Heart left ventricle (tissue), 16 donors: ENCODE measurements at places on chromosomes 11 and 22. TPM values are rescaled to one million over a fixed set of nuclear protein-coding genes. Genes with fewer than 3 reads are reported as not detected.

- no peak for DNase-seq
Measured at GRCh38 chr11:70085815-70086769, 8.0 kb downstream of the ANO1 start.

C11orf52 gene
- 1.9 TPM for total RNA-seq

GRCh38 chr11:117819096-117820040 is 5.2 kb downstream of the FXYD2 start:
- DNase-seq: peak; percentile 67

OR52B2 gene
- not detected for total RNA-seq

PLCB3 gene
- total RNA-seq: 8.3 TPM

DNA sequence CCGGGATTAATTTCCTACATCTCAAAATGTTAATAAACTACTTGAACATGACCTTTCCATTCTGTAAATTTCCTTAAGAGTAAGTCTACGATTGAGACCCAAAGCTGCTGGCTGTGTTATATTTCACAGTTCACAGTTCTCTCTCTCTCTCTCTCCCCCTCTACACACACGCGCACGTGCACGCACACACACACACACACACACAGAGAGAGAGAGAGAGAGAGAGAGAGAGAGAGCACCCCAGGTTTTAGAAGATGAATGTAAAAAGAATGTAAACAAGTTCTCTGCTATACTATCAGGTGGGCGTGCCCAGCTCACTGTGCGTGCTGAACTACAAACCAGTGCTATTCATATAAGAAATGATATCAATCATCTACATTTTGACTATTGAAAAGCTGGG is 3.3 kb downstream of the BDNF start:
- DNase-seq: no peak

STK33 gene
- total RNA-seq: 18.0 TPM

DNA sequence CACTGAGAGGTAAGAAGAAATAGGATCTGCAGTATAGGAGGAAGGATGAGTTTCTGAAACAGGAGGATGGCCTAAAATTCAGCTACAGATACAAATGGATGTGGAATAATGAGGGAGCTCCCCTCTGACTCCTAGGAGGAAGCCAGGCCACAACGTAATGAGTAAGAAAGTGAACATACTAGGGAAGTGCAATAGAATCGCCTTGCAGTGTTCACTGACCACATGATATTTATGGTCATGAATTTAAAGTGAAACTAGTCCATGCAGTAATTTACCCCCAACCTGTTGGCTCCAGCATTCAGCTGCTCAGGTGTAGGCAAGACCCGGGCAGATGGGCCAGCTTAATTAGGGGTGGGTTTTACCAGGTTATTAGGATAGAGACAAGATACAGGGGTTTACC is 101.7 kb downstream of the DEUP1 start:
- no peak for DNase-seq

MYRF gene
- 0.25 TPM for total RNA-seq

DNA sequence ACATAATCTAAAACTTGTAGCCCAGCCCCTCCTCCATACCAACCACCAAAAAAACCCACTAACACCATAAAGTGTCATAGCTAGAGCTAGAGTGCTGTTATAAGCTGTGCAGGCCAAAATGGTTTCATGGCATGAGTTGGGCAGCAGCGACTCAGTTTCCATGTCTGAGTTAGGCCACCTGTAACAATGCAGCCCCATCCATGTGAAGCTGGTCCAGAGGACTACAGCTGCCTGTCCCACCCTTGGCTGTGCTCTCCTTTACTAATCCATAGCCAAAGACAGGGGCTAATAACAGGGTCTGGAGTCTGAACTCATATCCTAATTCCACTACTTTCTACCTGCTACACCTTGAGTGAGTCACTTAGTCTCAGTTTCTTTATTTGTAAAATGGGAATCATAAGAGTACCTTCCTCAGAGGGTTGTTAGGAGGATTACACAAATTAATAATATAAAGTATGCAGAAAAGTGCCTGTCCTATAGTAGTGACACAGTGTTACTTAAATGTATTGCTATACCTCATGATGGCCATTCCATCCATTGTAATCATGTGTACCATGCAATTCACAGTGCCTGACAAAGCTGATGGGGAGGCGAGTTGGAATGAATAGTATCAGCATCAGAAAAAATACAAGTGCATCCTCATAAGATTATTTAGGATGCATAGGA is 20.6 kb downstream of the KCNQ1OT1 start:
- no peak for DNase-seq

DNA sequence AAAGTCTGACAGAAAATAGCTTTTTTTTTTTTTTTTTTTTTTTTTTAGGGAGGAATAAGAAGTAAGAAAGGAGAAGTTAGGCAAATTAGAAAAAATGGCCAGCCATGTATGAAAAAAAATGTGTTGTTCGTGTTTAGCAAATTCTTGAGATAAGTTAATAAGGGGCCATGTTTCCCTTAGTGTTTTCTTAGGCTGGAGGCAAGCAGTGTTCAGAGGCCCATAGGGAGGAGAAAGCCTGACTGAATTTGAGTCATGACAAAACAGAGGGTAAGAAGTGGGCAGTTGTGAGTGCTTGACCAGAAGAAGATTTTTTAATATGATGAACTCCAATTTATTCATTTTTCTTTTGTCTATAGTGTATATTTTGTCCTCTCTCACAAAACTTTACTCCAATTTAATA is 766.4 kb downstream of the FAM181B start:
- no peak for DNase-seq

GRCh38 chr22:46625113-46625842 is 5.1 kb downstream of the GRAMD4 start:
- no peak for DNase-seq

GRCh38 chr11:3129181-3129590 is 35.9 kb downstream of the OSBPL5 start:
- peak; percentile 40 for DNase-seq

- no peak for DNase-seq
Measured at GRCh38 chr11:13297917-13298356, 20.3 kb downstream of the BMAL1 start.

CCDC15 gene
- 1.2 TPM for total RNA-seq

- no peak for DNase-seq
Measured at GRCh38 chr22:37487129-37487528, 945 bp upstream of the MFNG start.

OR51G2 gene
- not detected for total RNA-seq

GRCh38 chr11:23310276-23310675 is 450.0 kb upstream of the CCDC179 start:
- DNase-seq: no peak

- no peak for DNase-seq
Measured at GRCh38 chr11:35602160-35602793, 16.0 kb upstream of the FJX1 start.

GRCh38 chr11:121657146-121657545 is 204.4 kb upstream of the SORL1-AS1 start:
- no peak for DNase-seq

DNA sequence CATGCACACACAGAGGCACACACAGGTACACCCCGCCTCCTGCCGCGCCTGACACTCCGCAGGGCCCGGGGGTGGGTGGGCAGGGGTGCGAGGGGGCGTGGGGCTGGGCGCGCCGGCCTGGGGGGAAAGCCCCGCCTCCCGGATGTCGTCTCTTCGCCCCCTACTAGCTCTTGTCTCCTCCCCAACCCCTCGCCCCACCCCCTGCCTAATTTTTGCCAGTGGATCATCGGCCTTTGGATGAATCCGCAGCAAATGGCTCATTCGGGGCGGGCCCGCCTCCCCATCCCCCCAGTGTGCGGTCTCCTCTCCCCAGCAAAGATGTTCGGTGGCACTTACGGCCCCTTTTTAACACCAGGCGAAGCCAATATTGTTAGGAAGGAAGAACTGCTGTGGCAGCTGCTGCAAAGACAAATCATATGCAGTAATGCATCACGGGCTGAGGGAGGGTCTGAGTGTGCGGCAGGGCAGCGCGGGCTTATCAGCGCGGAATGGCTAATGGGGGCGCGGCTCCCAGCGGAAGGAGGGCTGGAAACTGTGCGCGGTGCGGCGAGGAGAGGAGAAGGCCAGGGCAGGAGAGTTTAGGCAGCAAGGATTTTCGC is 13.4 kb upstream of the NECTIN1 start:
- DNase-seq: no peak

DNA sequence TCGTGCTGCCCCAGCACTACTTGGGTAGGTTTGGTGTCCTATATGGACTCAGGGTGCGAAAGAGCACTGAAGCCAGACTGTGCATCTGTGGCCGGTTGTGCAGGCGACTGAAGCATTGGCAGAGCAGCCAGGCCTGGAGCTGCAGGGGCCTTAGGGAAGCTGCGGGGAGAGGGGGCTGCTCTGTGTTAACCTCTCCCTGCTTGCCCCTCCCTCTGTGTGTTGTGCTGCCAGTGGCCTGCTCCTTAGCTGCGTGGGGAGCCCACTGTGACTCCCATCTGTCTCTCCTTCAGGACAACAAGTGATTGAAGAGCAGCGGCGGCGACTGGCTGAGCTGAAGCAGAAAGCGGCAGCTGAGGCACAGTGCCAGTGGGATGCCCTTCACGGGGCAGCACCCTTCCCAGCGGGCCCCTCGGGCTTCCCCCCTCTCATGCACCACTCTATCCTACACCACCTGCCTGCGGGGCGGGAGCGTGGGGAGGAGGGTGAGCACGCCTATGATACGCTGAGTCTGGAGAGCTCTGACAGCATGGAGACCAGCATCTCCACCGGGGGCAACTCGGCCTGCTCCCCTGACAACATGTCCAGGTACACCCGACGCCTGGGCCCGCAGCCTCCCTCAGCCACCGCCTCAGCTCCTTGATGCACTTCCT is 34.3 kb downstream of the TREH start:
- no peak for DNase-seq

PANX3 gene
- total RNA-seq: not detected

GRCh38 chr11:33808228-33808828 is 34.0 kb upstream of the FBXO3 start:
- peak; percentile 87 for DNase-seq

DNA sequence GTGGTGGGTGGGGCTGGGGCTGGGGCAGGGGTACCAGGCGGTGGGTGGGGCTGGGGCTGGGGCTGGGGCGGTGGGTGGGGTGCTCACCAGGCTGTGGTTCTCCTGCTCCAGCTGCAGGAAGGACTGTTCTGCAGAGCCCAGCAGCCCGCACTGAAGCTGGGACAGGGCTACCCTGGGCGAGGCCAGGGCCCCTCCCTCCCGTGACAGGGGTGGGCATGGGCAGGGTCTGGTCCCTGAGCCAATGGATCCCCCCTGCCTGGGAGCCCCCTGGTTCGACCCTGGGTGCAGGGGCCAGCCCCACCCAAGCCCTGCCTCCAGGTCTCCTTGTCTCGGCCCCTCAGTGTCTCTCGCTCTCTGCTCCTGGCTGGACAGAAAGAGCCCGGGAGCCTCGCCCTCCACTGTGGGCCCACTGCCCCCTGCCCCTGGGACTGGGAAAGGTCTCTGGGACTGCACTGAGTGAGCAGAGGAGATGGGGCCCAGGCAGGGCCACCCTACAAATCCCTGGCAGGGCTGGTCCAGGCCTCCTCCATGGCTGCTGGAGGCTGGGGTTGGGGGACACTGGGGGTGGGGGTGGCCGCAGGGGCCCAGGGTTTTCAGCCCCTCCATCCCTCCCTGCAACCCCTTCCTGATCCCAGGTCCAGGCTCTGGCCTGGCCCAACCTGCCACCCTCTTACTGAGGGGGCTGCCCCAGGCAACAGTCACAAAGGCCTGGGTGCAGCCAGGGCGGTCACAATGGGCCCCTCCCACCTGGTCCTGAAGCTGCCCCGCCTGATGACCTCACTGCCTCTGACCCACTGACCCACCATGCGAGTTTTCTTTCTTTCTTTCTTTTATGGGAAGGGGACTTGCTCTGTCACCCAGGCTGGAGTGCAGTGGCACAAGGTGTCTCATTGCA is at the start of gene CCDC188:
CCDC188 (minus strand) TSS at position 675 of the 895 bp plus-strand sequence; CDS start at position 606, 69 bp downstream.
- no peak for DNase-seq

DNA sequence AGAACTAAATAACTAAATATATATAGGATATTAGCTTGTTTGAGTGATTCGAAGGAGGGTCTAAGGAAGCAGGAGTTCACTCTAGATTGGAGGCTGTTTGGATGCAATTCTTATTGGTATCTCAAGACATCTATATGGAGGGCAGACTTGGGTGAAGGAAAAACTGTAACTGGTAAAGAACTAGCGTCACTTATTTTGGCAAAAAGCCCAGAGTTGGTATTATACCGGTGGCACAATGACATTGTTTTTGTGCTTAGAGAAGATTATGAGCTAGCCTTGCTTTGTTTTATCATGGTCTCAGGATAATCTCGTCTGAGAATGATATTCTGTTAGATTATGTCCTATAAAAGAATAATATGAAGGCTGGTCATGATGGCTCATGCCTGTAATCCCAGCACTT is 6.0 kb upstream of the SLC35F2 start:
- DNase-seq: no peak

- no peak for DNase-seq
Measured at GRCh38 chr11:66339162-66339675, 3.0 kb upstream of the RIN1 start.

OR5A1 gene
- not detected for total RNA-seq

DNA sequence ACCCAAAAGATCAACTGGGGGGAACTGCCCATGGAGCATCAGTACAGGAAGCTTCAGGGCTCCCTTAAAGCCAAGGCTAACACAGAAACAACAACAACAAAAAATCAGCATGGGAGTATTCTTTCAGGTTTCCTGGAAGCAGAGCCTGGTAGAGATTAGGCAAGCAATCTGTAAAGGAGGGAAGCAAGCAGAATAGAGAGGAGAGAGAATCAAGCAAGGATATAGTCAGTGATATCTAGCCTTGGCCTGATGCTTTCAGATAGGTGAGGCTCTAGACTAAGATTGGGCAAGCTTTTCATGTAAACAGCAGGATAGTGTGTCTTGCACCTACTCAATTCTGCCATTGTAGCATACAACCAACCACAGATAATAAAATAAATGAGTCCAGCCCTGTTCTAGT is 44.4 kb upstream of the FAT3 start:
- no peak for DNase-seq

- DNase-seq: no peak
Measured at GRCh38 chr11:113642090-113642489, 64.0 kb downstream of the TMPRSS5 start.

GRCh38 chr11:77400271-77400670 is 73.6 kb downstream of the PAK1 start:
- no peak for DNase-seq

CNTF gene
- total RNA-seq: 1.0 TPM

GRCh38 chr11:61892085-61892370 is 683 bp upstream of the FADS3 start:
- no peak for DNase-seq

DNA sequence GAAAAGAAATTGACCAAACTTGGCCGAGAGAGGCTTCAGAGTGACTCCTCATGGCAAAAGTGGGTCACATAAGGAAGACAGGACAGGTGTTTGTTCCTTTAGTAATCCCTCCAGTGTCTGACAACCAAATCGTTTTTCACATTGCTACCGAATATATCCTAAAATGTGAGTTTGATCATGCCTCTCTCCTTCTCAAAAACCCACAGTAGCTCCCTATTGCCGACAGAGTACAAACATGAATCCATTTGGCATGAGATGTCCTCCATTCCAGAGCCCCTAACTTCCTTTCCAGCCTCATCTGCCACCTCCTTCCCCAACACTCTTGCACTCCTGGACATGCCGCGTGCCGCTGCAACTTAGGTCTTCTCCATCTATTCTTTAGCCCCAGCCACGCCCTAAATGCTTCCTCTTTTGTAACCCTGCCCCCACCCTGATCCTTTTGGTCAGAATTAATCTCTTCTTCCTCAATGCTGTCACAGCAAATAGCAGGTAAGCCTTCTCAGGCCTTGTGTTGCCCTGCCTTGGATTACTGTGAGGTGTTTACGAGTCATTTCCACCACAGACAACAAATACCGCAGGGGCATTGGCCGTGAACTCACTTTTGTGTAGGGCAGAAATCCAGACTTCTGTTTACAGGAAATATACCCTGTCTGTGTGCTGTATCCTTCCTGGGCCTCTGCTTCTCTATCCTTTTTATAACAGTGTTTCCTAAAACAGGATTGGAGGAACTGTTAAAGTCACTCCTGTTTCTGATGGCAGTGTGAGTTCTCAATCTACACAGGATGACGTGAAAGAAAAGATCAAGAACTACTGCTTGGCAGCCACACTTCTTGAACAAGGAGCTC is 66.0 kb upstream of the FTH1 start:
- DNase-seq: no peak
